EH (cell line): ENCODE measurements at places on chromosomes 7 and 10.

DNA sequence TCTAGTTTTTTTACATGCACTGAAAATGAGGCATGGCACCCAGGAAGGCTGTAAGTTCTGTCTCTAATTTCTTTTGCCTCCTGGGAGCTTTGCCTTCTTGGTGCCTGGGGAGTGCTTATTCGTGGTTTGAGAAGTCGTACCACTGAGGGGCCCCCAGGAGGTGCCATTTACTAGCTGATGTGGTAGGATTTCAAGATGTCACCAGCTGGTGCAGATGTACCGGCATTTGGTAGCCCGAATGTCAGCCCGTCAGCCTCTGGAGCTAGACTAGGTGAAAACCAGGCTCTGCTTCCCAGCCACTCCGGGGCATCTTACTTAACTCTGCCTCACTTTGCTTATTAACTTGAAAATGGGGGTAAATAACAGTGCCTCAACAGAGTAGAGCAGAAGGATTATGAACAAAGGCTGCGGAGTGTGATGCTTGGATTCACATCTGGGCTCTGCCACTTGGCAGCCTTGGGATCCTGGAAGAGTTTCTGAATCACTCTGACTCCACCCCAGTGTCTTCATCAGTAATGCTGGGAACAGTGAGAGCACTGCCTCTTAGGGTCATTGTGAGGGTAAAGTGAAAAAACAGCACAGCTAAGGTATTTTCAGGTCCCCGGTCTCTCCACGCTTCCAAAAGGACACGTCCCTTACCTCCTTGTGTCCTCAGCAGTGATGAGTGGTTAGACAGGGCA lies 31.4 kb upstream of the BTBD16 start:
- DNase-seq: peak; percentile 27

GRCh38 chr7:100211342-100211780 lies 8.4 kb upstream of the PVRIG start:
- no peak for DNase-seq

DNA sequence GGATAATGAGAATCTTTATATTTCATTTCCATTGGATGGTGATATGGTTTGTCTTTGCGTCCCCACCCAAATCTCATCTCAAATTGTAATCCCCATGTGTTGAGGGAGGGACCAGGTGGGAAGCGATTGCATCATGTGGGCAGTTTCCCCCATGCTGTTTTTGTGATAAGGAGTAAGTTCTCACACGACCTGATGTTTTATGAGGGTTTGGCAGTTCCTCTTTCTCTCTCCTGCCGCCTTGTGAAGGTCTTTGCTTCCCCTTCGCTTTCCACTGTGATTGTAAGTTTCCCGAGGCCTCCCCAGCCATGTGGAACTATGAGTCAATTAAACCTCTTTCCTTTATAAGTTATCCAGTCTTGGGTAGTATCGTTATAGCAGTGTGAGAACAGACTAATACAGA lies 59.4 kb downstream of the MTPN start:
- DNase-seq: no peak

DNA sequence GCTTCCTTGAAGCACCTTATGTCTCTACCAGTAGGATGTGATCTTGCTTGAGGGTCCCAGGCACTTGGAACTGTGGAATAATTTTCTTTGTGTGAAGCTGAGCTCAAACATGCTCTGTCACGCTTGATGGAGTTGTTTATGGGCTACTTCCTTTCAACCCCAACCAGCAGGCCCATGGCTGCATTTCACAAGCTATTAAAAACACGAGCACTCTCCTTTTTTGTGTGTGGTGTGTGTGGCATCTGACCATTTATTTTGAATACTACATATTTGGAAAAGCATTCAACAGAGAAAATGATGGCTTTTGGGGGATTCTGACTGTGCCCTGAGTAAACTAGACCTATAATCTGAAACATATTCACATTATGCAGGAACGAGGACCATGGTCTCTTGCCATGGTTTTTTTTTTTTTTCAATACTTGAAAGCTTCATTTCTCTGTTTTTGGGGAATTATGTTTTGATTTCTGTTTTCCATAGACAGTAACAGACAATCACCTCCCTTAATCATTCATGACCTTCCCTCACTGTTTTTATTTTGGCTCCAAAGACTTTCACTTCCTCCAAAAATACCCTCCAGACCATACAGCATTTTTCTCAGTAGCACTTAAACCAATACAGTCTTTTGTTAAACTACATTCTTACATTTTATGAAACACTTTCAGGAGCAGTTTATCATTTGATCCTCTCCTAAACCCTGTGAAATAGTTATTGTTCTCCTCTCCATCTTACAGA lies 233.6 kb upstream of the BMPER start:
- peak; percentile 10 for DNase-seq

DNA sequence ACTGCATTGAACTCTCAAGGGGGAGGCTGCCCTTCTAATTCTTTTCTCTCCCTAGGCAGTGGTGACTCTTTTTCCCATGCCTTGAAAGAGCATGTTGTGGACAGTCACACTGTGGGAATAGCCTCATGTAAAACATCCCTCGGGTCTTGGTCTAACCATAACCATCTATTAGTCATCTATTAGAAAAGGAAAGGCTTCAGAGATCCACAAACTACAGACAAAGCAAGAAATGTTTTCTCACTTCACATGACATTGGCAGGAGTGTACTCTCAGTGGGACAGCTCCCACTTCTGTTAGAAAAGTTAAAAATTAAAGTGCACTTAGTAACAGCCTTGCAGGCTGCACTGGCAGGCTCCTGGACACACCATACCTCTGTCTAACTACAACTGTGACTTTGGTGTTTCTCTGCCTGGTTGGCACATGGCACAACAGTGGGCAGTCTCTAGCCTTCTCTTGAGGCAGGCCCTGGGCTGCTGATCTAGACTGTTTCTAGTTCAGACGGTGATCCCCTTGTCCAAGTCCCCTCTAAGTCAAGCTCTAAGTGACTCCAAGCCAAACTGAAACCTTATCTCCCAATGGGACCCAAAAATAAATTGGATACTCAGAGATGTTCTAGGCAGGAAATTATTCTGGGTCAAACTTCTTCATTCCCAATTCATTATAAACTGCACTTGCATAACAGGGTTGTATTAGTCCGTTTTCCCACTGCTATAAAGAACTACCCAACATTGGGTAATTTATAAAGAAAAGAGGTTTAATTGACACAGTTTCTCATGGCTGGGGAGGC lies 57.9 kb upstream of the ITGB1 start:
- DNase-seq: peak; percentile 88

DNA sequence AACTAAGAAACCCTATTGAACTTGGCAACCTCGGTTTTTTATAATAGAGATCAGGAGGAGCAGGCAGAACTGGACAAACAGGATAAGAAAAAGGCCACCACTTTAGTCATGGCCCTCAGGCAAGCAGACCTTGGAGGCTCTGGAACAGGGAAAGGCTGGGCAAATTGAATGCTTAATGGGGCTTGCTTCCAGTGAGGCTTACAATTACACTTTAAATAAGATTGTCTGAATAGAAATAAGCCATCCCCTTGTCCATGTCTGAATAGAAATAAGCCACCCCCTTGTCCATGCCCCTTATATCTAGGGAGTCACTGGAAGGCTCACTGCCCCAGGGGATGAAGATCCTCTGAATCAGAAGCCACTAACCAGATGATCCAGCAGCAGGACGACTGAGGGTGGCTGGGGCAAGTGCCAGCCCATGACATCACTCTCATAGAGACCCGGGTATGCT lies 40.6 kb downstream of the AKR1B15 start:
- DNase-seq: peak; percentile 82

DNA sequence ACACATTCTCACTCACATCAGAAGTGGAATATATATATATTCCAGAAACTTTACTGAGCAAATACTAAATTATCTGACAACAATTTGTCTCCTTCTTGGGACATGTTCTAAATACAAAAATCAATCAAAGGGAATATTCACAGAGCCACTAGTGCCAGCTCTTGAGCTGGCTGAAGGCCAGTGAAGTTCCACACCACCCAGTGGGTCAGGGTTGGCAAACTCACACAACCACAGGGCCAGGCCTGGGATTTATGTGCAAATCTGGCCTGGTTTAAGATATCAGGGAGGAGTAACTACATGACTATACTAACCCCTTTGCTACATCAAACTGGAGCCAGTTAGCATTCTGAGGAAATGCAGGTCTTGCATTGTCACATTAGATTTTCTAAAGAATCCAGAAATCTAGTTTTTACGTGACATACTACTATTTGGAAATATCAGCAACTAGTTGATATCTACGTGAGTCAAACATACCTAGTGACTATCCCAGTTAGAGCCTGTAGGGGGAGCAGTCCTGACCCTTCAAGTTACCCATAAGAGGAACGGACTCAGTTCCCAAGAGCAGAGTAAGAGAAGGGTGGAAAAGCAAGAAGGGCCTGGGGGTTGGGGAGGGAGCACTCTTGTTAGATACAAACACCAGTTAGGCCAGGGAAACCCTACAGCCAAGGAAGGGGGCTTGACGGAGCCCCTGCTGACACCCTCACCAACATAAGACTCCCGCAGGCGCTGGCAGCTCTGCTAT lies 600.4 kb downstream of the KCNMA1 start:
- DNase-seq: no peak

DNA sequence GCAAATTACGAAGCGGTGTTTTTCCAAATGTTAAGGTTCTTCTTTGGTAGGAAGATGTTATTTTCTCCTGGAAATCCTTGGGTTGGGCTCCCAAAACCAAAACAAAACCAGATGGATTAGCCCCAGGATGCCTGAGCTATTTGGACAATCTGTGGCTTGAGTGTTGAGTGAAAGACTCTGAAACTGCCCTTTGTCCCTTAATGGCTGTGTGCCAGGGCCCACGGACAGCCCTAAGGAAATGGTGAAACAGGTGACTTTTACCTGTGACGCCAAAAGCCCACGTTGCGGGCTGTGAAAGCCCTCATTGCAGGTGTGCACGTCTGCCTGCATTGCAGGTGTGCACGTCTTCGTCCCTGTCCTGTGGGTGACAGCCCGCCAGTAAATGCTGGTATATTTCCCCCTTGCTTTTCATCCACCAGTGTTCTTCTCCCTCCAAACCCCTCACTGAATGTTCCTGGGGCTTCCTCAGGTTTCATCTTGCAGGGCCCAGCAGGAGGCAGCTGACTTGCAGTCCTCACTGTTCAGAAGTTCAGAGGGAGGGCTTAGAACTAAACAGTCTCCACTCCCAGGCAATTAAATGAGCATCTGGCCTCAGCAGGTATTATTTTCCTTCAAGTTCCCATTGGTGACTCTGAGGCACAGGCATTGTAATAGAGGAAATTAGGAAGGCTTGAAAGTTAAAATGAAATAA lies 10.7 kb downstream of the PFKP start:
- DNase-seq: no peak

- DNase-seq: no peak
Observed at GRCh38 chr7:73749931-73750776, 11.6 kb upstream of the ABHD11 start.

- DNase-seq: no peak
Observed at GRCh38 chr7:38524786-38525185, 106.4 kb downstream of the AMPH start.

DNA sequence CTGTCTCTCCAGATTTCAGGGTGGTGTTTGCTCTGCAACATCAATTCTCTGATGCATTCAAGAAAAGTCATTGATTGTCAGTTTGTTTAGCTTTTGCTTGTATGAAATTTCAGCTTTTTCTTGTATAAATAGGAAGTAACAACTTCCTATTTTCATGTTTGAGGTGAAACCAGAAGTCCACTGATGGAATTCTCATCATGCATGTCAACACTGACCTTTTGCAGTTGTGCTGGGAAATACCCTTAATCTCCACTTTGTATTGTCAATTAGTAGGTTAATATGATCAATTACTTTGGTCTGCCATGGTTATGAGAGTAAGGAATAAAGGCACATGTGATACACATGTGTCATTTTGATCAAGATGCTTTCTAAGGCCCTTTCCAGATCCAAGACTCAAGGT lies 208.8 kb upstream of the HPS1 start:
- DNase-seq: no peak

DNA sequence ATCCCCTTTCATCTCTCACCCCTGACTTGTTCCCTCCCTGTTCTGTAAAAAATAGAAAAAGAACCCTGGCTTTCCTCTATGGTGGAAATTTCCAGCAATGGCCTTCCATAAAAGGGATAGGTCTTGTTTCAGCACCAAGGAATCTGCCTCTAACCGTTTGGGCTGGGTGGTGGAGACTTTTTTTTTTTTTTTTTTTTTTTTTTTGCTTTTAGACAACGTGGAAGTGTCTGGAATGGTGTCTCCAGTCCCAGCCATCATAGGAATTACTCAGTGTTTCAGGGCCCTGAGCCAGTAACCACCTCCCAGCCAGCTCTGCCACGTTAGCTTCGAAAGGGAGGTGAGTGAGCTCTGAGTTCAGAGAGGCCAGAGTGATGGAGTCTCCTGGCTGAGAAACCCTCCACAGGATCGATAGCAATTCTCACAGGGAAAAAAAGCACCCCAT lies 97.3 kb upstream of the COL1A2 start:
- DNase-seq: peak; percentile 99

- peak; percentile 74 for DNase-seq
Observed at GRCh38 chr10:5546891-5547680, 22.3 kb downstream of the CALML3 start.

GRCh38 chr7:16813232-16813616 lies 8.4 kb upstream of the AGR2 start:
- no peak for DNase-seq

GRCh38 chr10:83253011-83253671 lies 886.2 kb upstream of the GHITM start:
- no peak for DNase-seq

DNA sequence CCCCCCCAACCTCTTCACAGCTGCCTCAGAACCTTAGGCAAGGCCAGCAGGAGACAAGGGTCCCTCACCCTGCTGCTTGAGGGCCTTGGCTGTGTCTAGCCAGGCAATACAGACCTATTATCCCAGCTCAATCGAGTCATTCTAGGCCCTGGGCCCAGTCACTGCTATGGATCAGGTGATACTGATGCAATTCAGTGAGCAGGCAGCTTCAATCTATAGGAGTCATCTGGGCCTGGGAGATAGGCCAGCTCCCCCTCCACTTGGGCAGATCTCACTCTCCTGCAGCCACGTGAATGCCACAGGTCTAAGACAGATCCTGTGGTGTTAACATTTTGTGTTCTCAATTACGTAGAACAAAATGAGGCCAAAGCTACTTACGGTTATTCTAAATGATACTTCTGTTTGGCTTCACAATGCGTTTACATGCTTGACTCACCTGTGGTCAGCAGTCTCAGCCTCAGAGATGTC lies 68.0 kb upstream of the LRRC4 start:
- no peak for DNase-seq

DNA sequence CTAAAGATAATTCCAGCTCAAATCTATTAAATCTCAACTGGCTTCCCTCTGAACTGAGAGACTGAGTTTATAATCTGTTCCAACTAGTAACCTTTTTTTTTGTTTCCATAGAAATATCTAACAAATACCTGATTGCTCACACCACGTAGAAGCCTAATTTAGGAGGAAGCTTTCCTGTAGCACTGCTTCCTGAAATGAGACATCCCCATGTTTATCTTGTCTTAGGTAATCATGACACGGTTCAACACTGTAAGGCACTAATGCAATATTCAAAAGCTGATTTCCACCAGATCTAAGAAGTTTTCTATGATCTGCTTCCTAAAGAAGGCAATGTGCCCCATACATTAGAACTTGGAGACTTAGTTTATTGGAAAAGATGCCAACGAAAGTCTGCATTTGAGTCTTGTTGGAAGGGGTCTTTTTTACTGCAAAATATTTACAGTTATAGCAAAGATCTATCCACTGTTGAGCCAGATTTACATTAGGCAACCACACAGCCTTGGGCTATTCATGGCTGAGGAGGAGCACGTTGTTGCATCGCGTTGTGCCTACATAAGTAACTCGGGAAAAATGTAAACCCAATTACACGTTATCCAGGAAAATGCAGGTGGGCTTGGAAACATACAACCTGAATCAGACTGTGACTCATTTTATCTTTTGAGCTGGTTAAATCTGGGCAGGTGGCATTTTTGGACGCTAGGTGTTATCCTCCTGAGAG lies 66.3 kb downstream of the VIPR2 start:
- no peak for DNase-seq
